ENCODE measurements at places on chromosomes 5 and 9.

DNA sequence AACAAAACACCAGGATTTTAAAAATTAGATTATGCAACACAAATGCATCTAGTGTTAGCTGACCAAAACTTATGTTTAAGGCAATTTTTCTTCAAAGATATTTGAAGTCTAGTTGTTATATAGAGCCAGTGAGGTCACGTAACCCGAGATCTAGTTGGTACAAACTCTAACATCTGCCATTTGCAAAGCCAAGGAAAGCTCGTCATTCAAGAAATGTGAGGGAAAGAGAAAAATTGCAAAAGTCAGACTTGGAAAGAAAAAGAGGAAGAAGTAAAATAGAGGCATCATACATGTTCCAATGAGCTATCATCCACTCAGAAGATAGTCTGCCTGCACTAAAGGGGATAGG lies 293.4 kb upstream of the PUM3 start:
- no peak for DNase-seq

DNA sequence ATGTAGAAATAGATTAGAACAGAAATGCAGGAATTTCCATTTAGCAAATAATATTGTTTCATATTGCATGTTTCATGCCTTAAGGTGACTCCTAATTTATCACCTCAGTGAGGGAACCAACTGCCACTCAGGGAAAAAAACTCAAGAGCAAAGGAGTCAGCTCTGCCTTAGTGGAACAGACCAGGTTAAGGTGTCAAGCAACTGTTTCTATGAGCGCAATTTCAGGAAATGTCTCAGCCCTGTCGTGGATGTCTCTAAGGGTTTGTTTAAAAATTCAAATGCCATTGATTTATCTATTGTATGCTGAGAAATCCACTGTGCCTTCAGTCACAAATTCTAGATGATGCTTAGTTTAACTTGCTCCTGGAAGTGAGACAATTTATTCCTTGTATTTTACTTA lies 34.7 kb upstream of the PDZD2 start:
- no peak for DNase-seq

- no peak for DNase-seq
Measured at GRCh38 chr5:137833463-137833862, 34.2 kb upstream of the MYOT start.

DNA sequence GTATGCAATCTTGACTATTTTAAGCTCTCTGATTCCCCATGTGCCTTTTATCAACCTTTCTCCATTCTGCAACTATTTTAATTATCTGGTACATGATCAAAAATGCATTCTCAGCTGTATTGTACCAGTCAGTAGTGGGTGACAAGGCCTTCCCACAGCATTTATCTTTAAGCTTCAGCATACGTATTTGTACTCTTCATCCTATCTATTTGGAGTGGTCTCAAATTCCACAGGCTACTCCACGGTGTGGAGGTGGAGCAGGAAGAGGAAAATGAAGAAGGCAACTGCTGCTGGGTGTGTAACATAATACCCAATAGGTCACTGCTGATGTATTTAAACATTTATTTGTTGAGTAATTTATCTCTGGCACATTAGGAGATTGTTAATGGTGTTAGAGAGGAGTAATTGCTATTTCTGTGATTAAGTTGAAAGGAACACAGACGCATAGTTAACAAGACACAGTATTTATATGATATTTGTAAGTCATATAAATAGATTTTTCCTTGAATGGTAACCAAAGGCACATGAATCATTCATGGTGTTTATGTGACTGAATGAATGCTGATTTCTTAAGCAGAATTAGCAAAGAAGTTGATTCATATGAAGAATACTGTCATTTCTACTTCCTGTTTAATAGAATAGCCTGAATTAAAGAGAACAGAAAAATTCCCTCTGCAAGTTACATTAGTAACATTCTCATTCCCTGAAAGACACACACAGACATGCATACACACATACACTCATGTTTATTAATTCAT lies 153.8 kb upstream of the NR3C1 start:
- DNase-seq = no peak

GRCh38 chr9:125470767-125471580 lies 209.3 kb downstream of the GAPVD1 start:
- no peak for DNase-seq

DNA sequence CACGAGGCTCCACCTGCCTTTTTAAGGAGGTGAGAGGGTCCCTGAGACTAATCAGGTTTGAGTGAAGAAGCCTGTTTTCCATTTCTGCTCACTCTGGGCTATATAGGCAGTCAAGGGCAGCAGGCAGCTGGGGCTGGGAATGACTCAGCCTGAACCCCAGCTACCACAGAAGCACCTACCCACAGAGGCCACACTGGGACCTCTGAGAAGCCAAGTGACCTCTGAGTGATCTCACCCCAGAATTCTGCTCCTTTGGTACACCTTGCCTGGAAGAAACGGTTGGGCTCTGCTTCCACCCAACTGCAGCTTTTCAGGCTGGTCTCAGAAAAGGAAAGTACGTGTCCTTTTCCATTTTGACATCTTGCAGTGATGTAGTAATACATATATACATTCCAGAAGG lies 6.8 kb downstream of the FAM219A start:
- no peak for DNase-seq

GRCh38 chr9:83219154-83219923 lies 156.4 kb upstream of the RASEF start:
- no peak for DNase-seq

DNA sequence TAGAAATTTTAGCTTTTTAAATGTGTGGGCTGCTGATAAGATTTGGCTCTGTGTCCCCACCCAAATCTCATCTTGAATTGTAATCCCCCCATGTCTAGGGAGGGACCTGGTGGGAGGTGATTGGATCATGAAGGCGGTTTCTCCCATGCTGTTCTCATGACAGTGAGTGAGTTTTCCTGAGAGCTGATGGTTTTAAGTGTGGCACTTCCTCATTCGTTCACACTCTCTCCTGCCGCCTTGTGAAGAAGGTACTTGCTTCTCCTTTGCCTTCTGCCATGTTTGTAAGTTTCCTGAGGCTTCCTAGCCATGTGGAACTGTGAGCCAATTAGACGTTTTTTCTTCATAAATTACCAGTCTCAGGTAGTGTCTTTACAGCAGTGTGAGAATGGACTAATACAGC lies 127.8 kb upstream of the MVB12B start:
- no peak for DNase-seq

- DNase-seq = peak; percentile 61
Measured at GRCh38 chr5:154779105-154779504, 23.9 kb downstream of the LARP1 start.

Measured in AG09309 (cell line).